Muscle of leg (tissue), 16 donors: ENCODE measurements at places on chromosomes 7 and 10.
A peak's percentile ranks its signal among the peaks of the same experiment; 100 is the strongest.

- H3K36me3 ChIP-seq: no peaks in the 10 kb centered on the region
- H3K27ac ChIP-seq: no peak overlapping the region
- no peaks in the 10 kb centered on the region for H3K27me3 ChIP-seq
- peak overlapping the region; percentile 38 for H3K4me3 ChIP-seq
- peak; percentile 88 for DNase-seq
Observed at GRCh38 chr7:47991741-47992311, 12.4 kb upstream of the HUS1 start.

DNA sequence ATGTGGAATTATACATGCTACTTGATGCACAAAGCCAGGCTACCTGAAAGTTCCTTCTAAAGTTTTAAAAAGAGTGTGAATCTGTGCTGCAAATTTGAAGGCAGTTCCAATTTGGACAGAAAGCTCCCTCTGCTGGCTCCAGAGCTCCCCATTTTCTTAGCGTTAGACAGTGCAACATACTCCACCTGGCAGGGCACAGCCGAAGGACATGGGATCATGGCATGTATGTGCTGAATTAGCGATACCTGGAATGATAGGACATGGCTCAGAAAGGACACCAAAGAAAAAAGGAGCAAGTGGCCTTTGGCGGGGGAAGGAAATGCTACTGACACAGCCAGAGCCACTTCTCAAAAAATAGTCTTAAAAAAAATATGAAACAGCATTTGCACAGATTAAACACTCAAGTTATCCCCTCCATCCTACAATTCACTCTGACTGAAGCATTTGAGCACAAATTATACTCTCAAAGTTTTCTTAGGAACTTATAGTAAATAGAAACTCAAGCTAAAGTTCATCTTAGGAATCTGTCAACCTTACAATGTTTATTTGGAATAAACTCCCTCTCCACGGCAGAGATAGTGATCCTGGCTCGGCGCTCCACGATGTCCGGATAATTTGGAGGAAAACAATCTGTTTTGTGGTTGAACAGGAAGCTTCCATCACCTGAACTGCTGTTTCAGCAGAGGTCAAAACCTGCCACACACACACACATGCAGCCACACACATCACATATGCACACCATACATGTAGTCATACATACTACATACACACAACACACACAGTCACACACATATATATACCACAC, 80.0 kb downstream of the C7orf25 start:
- H3K36me3 ChIP-seq: no peaks in the 10 kb centered on the region
- H3K27ac ChIP-seq: no peak overlapping the region
- H3K27me3 ChIP-seq: no peaks in the 10 kb centered on the region

DNA sequence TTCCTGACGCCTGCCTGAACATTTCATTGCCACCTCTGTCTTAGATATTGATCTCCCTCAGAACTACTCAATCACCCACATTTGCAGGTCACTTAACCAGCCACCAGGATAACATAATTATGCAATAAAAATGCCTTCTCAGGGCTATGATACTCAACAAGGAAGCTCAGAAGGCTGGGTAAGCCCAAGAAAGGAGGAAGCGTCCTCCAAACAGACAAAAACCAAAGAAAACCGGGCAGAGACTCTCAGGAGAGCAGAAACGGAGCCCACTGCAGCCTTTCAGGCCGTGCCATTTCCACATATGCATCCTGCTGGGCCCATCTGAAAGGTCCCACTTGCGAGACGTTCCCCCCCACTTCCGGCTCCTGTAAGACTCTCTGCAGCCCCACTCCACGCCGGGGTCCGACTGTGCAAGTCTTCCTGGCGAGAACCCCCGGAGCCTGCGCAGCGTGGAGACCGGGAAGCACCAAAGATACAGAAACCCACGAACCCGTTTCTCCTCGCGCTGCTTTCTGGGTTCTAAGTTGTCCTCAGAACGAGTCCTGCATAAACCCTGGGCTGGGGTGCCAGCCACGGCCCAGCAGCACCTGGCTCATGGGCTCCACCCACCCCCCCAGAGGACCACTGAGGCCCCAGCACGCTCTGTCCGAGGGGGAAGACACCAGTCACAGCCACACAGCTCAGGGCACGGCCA, 83.7 kb downstream of the DIP2C start:
- H3K27me3 ChIP-seq: no peaks in the 10 kb centered on the region
- peaks cover 33% of the 10 kb centered on the region for H3K4me1 ChIP-seq
- DNase-seq: no peak

GRCh38 chr7:11732207-11732606, 99.8 kb downstream of the THSD7A start:
- DNase-seq: no peak
- H3K27me3 ChIP-seq: no peaks in the 10 kb centered on the region
- no peak overlapping the region for H3K4me3 ChIP-seq
- no peaks in the 10 kb centered on the region for H3K4me1 ChIP-seq
- no peak overlapping the region for H3K27ac ChIP-seq
- H3K36me3 ChIP-seq: no peaks in the 10 kb centered on the region

- H3K27ac ChIP-seq: no peak overlapping the region
- H3K27me3 ChIP-seq: no peaks in the 10 kb centered on the region
- H3K36me3 ChIP-seq: no peaks in the 10 kb centered on the region
- H3K4me3 ChIP-seq: no peak overlapping the region
Observed at GRCh38 chr7:120028636-120029035, 244.3 kb upstream of the KCND2 start.

GRCh38 chr7:86914551-86914950, 144.9 kb downstream of the ELAPOR2 start:
- H3K36me3 ChIP-seq: no peaks in the 10 kb centered on the region
- no peaks in the 10 kb centered on the region for H3K27me3 ChIP-seq
- H3K4me1 ChIP-seq: no peaks in the 10 kb centered on the region
- no peak overlapping the region for H3K27ac ChIP-seq

DNA sequence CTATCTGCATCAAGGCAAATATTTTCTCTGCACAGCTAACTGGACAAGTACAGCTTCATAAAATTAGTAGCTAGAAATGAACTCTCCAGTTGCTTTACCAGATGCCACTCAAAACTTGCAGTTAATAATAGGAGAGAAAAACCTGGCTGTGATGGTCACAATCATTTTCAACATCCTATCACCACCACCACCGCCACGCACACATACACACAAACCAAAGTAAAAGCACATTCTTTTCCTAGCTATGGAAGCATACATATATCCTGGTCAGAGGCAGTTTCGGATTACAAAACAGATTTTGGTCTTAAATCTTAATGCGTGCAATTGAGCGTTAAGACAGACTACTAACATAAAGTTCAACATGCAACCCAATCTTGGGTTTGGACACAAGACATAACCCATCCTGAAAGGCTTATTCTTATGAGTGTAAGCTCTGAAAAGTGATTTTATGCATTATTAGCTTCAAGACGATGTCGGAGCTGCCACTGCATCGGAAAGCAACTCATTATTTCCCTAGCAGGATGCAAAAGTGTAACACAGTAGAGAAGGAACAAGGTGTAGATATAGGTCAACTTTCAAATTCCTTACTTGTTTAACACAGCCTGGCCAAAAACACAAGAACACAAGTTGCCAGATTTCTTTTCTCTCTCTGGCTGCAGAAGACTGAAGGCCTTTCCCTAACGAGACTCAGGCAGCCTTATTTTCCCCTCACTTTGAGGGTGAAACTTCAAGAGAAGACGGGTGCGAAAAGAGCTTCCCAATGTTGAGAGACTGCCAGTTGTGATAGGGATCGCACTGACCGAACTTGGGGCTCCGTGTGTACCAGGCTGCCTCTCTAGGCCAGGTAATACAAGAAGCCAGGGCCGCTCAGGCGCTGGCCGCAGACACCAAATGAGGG, 1.2 kb downstream of the CACUL1 start:
- no peaks in the 10 kb centered on the region for H3K27me3 ChIP-seq
- peaks cover 8% of the 10 kb centered on the region for H3K4me1 ChIP-seq
- H3K4me3 ChIP-seq: peak overlapping the region; percentile 100
- peak overlapping the region; percentile 93 for H3K27ac ChIP-seq
- no peaks in the 10 kb centered on the region for H3K36me3 ChIP-seq

DNA sequence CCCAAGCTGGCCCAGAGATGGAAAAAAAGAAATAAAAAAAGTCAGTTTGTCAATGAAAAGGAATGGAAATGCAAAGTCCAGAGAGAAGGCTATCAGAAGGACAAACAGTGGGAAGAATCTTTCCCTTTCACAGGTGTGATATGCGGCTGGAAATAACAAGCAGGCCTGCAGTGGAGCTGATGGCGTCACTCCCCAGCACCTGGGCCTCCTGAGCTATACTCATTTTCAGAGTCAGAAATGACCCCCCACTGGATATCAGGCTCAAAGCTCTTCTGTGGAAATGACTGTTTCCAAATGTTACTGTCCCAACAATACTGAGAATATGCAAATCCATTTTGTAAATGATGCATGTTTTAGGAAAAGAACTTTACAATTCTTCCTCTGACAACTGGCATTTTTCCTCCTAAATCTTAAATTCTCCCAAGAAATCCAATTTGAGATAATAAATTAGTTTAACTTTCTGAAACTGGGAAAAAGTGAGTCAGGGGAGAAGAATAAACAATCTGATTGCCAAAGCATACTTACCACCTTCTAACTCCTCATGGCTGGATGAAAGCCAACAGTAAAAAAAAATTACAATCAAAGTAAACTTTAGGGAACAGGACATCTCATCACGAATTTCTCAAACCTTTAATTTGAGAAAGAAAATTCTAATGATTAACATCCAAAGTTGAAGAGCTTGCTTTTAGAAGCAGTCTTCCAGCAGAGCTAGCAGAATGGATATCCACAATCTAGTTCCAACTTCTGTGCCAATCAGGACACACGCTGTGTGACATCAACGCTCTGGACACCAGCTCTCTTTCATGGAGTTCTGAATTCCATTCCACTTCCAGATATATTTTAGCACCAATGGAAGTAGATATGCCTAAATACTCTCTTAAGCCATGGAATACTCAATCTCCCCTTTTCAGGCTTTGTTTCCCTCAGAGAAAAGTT, 5.3 kb upstream of the CUZD1 start:
- H3K27ac ChIP-seq: no peak overlapping the region
- no peak for DNase-seq
- peaks cover 6% of the 10 kb centered on the region for H3K36me3 ChIP-seq
- no peaks in the 10 kb centered on the region for H3K27me3 ChIP-seq
- H3K4me1 ChIP-seq: peaks cover 5% of the 10 kb centered on the region

- no peak for DNase-seq
- H3K27ac ChIP-seq: no peak overlapping the region
- peaks cover 10% of the 10 kb centered on the region for H3K4me1 ChIP-seq
- H3K36me3 ChIP-seq: no peaks in the 10 kb centered on the region
Observed at GRCh38 chr10:128417826-128418225, 291.6 kb upstream of the MKI67 start.
